ENCODE measurements at places on chromosomes 3 and 15.

GRCh38 chr15:90063770-90064247 is 38.5 kb downstream of the IDH2 start:
- no peak for DNase-seq

DNA sequence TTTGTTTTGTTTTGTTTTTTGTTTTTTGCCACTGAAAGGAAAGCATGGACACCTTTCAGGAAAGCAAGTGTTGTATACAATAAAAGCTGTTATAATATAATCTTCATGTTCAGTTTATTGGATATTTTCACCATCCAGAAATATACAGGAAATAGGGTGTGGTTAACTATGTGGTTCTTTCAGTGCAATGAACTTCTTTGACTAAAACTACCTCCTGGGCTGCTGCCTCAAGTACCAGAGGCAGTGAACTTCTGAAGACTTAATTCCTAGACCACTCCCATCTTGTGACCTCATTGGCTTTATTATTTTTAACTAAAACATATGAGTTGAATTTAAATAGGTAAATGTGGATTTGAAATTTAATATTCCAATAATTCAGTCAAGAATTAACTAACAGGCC is 27.1 kb upstream of the TBL1XR1 start:
- no peak for DNase-seq

DNA sequence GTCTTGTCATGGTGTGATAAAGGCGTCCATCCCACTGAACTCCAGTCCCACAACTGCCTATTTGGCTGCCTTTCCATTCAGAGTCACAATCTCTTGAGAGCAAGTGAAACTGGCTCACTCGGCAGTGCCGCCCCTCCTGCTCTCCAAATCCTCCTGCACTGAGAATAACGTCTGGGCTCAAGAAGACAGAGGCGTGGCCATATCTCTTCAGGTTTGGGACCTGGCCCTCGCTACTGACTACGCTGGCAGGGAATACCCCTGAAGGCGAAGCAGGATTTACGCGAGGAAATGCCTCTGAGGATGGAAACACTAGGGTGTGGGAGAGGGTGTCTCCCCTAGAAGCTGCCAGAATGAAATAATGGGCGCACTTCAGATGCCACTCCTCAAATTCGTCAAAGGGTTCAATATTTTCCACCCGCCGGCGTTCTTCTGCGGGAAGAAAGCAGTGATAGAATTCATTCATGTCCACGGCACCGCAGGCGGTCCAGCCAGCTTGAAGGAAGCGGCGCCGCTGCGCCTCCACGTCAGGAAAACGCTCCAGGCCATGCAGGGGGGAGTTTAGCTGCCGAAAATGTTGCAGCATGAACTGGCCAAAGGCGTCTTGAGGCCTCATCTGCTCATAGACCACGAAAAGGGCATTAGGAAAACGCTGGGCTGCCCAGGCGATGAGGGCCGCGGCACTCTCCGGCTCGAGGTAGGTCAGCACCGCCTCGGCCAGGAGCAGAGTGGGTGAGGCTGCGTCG is 985 bp downstream of the LCMT2 start:
- DNase-seq, result peak; percentile 62

DNA sequence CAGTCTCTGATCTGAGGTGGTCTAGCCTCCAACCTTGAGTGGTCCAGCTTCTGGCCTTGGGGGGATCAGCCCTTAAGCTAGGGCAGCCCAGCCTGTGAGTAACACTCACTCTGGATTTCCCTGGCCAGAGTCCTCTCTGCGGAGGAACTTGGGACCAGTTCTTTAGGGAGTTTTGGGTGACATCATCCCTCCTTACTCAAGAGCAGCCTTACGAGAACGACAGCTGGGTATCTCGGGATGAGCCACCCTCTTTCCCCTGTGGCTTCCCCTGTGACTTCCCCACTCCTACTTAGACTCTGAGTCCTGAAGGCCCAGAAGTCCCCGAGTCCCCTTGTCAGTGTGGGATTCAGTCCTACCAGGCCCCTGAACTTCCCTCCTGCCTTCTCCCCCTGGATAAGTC is 10.2 kb upstream of the PLXND1 start:
- peak; percentile 96 for DNase-seq

GRCh38 chr3:168863561-168863960 is 767.8 kb upstream of the GOLIM4 start:
- DNase-seq, result no peak

GRCh38 chr3:70981231-70981880 is 602.2 kb downstream of the FOXP1 start:
- DNase-seq, result no peak

DNA sequence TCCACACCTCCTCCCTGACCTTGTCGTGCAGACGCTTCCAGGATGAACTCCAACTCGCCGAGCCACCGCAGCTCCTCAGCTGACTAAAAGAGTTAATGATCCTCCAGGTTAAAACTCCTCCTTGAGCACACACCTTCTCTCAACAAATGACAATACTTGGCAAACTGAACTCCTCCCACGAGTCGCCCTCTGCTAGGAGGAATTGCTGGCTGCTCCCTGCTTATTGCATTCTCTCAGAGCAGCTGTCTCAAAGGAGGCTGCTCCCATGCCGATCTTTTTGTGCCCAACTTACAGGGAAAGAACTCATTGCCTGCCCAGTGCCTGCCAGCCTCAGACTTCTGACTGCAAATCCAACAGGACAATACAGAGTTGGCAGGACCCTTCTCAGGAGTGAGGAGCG is at the start of gene ATP13A4:
TSS of gene ATP13A4 (minus strand) at position 85 of the 400 bp plus-strand sequence. CDS start 96 bp downstream, outside the sequence.
- DNase-seq, result no peak

DNA sequence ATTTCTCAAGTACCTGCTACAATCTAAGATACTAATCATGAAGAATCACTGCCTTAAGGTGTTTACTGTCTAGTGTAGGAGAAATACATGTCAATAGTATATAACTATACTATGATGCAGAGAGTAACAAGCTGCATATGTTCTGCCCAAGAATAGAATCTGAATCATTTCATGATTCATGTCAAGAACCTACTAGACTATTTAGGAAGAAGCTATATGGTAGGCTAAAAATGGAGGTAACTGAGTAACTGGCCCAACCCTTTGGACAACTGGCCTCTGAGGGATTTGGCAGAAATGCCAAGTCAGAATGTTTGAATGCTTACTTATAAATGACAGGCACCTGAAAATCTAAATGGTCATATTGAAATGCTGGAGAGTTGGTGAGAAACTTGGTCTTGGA is 59.9 kb upstream of the DGKG start:
- DNase-seq, result no peak

DNA sequence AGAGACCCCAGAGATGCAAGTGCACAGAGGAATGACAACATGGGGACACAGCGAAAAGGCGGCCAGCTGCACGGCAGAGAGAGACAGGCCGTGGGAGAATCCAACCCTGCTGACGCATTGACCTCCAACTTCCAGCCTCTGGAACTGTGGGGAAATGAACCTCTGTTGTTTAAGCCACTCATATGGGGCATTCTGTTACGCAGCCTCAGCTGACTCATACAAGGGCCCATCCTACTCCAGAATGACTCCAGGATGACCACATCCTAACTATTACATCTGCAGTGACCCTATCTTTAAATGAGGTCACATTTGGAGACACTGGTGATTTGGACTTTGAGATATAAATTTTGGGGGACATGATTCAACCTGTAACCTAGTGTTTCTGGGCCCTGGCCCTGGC is 44.0 kb downstream of the KLF15 start:
- no peak for DNase-seq

DNA sequence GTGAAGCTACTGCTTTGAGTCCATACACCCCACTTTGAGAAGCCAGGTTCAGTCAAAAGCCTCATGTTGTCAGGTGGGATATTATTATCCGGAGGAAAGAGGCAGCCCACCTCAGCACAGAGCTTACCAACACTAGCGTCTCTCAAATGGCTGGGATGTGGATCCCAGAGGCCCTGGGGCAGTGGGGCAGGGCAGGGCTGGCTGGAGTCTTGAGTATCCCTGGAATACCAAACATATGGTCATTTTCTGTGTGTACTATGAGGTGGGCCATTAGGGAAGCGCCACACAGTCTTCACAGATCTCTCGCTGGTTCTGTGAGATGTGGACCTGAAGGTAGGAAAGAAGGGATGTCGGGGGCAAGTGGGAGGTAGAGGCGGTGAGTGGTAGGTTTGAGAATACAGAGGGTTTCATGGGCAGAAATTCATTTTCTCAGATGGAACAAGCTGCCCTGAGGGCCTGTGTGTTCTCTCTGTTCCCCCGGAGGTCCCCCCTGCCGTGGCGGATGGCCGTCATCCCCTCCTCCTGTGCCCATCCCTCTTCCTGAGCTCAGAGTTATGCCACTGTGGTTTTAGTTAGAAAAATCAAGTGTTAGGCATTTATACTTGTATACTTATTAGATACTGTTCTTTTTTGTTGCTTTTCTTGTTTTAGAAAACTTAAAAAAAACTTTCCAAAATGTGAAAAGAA is 66.4 kb downstream of the USP13 start:
- no peak for DNase-seq

GRCh38 chr3:47954567-47954966 is 61.6 kb downstream of the MAP4 start:
- no peak for DNase-seq

DNA sequence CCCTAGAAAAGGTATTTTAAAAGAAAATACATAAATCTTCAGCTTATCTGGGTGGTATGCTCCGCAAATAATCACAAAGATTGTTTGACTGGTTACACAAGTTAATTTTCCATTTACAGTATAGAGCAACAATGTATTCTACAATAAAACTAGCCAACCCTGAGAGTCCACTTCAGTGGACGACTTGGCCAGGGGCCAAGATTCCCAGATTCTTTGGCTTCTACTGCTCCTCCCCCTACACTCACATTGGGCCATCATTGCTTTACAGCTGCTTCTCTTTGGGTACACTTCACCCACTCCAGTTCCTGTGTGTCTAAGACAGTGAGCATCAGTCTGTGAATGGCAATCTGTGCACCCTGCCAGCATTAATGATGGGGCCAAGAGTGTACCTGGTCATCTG is 17.2 kb upstream of the PRICKLE2 start:
- no peak for DNase-seq

DNA sequence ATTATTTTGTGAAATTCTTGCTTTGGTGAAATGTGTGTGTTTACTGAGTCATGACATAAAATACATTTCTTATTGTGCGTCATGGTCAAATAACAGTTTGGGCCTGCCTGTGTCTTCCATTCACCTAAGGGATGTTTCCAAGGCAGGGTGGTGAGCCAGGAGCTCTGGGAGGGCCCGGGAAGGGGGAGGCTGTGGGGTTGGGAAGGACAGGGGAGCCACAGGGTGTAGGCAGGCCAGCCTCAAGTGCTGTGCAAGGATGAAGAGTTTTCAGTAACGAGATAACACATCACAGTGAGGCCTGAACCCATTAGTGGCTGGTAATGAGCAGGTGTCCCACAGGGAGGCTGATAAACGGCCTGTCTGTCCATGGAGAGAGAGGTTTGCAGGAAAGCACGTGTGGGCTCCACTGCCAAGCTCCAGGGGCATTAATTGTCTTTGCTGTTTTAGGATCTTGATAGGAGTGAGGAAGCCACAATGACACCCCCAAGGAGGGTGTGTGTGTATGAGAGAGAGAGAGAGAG is 35.6 kb upstream of the SEC13 start:
- peak; percentile 64 for DNase-seq

- peak; percentile 90 for DNase-seq
These were observed 259.1 kb upstream of the TPM1 start for GRCh38 chr15:62783303-62783957.

DNA sequence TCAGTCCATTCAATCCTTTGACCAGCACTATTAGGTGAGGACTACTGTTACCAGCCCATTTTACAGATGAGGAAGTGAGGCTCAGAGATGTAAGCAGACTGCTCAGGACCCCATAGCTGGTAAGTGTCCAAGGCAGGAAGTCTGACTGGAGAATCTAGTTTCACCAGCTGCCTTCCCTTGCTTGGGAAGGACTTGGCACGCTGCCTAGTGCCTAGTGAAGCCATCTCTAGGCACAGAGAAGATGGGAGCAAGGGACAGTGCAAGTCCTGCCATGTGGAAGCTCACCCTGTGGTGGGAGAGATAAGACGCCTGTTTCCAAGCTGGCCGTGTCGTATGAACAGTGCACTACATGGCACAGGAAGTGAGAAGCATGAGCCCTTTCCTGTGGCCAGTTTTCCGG is 111.8 kb upstream of the TMC3 start:
- DNase-seq, result no peak

Data from osteoblast (primary cell).